ENCODE measurements at places on chromosomes 4 and X. TPM values are rescaled to one million over a fixed set of nuclear protein-coding genes. Genes with fewer than 3 reads are reported as not detected.

GRCh38 chr4:102694791-102695190 lies 66.0 kb downstream of the MANBA start:
- H3K4me3 ChIP-seq = no peak overlapping the region
- peak overlapping the region; percentile 3 for H3K27ac ChIP-seq
- H3K4me1 ChIP-seq = peaks cover 7% of the 10 kb centered on the region
- H3K36me3 ChIP-seq = peaks cover 43% of the 10 kb centered on the region
- no peaks in the 10 kb centered on the region for H3K27me3 ChIP-seq

- H3K4me1 ChIP-seq = no peaks in the 10 kb centered on the region
- no peaks in the 10 kb centered on the region for H3K27me3 ChIP-seq
- DNase-seq = no peak
- H3K27ac ChIP-seq = no peak overlapping the region
- peaks cover 3% of the 10 kb centered on the region for H3K36me3 ChIP-seq
- H3K4me3 ChIP-seq = no peak overlapping the region
Observed at GRCh38 chrX:18574591-18574990, 97.3 kb downstream of the RS1 start.

Gene SHOX
- total RNA-seq = not detected

- H3K4me3 ChIP-seq = no peak overlapping the region
- H3K4me1 ChIP-seq = no peaks in the 10 kb centered on the region
- H3K27ac ChIP-seq = no peak overlapping the region
- no peaks in the 10 kb centered on the region for H3K36me3 ChIP-seq
Observed at GRCh38 chr4:174154215-174154854, 129.1 kb downstream of the FBXO8 start.

- peak overlapping the region; percentile 42 for H3K27ac ChIP-seq
- DNase-seq = no peak
- no peaks in the 10 kb centered on the region for H3K36me3 ChIP-seq
- H3K4me1 ChIP-seq = no peaks in the 10 kb centered on the region
- no peaks in the 10 kb centered on the region for H3K27me3 ChIP-seq
Observed at GRCh38 chr4:36292556-36293188, 11.3 kb downstream of the DTHD1 start.

- H3K4me1 ChIP-seq = no peaks in the 10 kb centered on the region
- H3K36me3 ChIP-seq = no peaks in the 10 kb centered on the region
- H3K27me3 ChIP-seq = no peaks in the 10 kb centered on the region
- no peak for DNase-seq
Observed at GRCh38 chrX:17456526-17456925, 81.5 kb downstream of the NHS start.

DNA sequence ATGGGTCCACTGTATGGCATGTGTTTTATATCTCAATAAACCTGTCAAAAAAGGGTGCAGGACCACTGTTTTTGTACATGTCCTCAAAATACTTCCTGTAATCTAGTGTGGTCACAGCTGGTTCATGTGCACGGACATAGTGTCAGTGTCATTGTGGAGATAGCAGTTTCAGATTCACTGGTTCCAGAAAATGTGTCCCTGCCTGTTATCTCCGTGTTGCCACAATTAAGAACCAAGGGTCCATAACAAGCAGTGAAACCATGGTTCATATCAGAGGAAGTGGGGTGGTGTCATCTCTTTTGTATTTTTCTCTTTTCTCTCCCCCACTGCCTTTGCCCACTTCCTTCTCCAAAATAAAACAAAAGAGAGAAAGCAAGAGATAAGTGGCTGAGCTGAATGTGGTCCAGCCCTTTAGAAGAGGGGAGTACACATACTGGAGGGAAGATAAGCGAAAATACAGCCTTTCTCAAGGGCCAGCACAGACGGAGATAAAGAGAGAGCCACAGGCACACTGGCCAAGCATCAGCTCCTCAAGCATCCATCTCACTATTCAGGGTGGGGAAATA lies 51.2 kb downstream of the TBL1X start:
- H3K27me3 ChIP-seq = no peaks in the 10 kb centered on the region
- peaks cover 13% of the 10 kb centered on the region for H3K36me3 ChIP-seq
- H3K4me1 ChIP-seq = peaks cover 25% of the 10 kb centered on the region
- H3K27ac ChIP-seq = peak overlapping the region; percentile 25

DNA sequence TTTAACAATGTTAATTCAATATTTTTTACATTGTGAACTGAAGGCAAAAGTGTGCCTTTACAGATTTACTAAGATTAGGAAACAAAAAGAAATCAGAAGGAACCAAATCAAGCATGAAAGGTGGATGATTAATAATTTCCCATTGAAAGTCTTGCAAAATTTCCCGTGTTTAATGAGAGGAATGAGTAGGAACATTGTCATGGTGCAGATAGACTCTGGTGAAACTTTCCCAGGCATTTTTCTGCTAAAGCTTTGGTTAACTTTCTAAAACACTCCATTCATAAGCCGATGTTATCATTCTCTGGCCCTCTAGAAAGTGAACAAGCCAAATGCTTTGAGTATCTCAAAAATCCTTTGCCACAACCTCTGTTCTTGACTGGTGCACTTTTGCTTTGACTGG lies 1522.8 kb upstream of the PABPC4L start:
- no peak overlapping the region for H3K27ac ChIP-seq
- H3K36me3 ChIP-seq = no peaks in the 10 kb centered on the region

Gene NLGN3
- total RNA-seq = 2.7 TPM

DNA sequence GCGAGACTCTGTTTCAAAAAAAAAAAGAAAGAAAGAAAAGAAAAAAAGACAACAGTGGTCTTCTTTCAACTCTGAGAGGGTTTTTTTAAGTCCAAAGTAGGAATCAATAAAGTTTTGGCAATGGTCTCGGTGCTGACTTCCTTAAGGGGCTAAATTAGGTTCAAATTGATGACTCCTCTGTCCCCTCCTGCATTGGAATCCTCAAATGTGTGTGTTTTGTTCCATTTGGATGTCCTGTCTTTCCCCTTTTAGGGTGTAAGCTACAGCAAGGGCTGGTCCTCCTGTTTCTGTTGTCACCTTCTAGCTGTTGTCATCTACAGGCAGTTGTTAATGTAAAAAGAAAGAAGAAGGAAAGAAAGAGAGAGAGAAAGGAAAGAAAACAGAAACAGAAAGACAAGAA lies 84.3 kb upstream of the PLAC1 start:
- no peaks in the 10 kb centered on the region for H3K27me3 ChIP-seq
- H3K4me1 ChIP-seq = no peaks in the 10 kb centered on the region
- no peaks in the 10 kb centered on the region for H3K36me3 ChIP-seq
- no peak overlapping the region for H3K4me3 ChIP-seq
- no peak overlapping the region for H3K27ac ChIP-seq
- no peak for DNase-seq

DNA sequence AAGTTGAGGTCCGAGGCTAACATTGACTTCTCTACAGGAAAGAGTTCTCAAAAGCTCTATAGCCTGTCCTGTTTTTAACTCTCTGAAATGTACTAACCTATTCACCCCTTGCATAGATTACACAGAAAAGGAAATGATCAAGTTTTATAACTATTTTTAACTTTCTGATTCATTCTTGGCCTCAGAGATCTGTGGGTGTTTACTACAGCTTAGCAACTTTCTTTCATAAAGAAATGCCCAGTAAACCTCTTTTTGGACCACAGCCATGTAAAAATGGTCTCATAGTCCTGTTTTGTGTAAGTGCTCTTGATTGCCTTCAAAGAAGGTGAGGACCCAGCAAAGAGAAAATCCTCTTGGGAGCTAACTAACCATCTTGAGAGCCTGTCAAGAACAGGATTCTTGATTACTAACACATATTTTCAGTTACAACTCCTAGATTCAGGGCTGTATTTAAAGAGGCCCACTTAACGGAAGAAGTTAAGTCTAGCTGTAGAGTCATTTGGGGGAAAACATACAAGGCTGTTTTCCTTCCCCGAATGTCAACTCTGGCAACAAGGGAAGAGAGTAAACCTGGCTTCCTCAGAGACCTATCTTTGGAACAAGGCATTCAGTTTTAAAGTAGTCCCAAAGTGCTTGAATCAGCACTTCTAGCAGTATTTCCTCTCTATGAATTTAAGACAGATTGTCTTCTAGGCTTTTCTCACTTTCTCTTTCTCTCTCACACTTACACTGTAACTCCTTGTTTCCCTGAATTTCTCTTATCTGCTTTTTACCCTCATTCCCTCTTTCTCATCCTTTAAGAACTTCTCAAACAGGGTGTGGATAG lies 78.2 kb downstream of the IL21 start:
- H3K4me3 ChIP-seq = no peak overlapping the region
- no peaks in the 10 kb centered on the region for H3K36me3 ChIP-seq
- DNase-seq = no peak
- H3K4me1 ChIP-seq = no peaks in the 10 kb centered on the region

Gene ATP2B3
- not detected for total RNA-seq

- H3K4me1 ChIP-seq = no peaks in the 10 kb centered on the region
- H3K27me3 ChIP-seq = peaks cover 1% of the 10 kb centered on the region
- no peak overlapping the region for H3K4me3 ChIP-seq
- no peak for DNase-seq
- no peaks in the 10 kb centered on the region for H3K36me3 ChIP-seq
Observed at GRCh38 chr4:132982151-132982550, 166.9 kb upstream of the PCDH10 start.

Gene NPY2R
- not detected for total RNA-seq

Gene GPR143
- total RNA-seq = not detected

Gene GAGE12H
- not detected for total RNA-seq

DNA sequence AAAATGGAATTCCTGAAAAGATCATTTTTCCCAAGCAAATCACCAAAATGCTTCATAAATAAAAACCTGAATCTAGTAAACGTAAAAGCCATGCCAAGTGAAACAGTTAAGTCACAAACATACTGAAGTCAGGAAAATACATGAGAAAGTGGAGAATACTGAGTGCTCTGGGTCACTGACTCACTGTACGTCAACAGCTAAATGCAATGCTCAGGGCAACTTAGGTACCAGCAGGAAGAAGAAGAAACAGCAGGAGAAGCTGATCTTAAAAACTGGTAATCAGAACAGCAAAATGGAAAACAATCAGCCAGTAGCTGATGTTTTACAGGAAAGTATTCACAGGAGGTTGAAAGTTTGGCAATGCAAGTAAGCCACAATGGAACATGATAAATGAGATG lies 252.6 kb upstream of the ETNPPL start:
- peaks cover 1% of the 10 kb centered on the region for H3K4me1 ChIP-seq
- no peak overlapping the region for H3K4me3 ChIP-seq
- no peaks in the 10 kb centered on the region for H3K36me3 ChIP-seq
- DNase-seq = no peak
- no peaks in the 10 kb centered on the region for H3K27me3 ChIP-seq

Gene HERC3
- 111 TPM for total RNA-seq

Gene CHST7
- total RNA-seq = 0.74 TPM

Gene SLC10A4
- total RNA-seq = not detected

DNA sequence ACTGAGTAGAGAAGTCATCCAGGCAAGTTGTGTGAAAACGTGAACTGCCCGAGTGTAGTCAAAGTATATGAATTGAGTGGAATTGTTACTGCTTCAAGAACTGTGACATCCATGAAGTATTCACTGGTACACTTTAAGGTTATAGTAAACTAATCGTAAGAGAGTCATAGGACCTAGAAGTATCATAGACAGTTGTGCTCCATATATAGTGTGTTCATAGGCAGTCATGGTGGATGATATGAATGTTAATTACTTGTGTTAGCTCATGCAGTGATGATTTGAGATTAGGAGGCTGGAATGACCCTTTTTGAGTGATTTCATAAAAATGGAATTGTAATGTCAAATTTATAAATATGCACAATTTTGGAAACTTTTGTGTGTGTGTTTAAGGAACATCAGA lies 81.3 kb upstream of the TLR2 start:
- H3K4me3 ChIP-seq = no peak overlapping the region
- H3K27me3 ChIP-seq = no peaks in the 10 kb centered on the region
- no peaks in the 10 kb centered on the region for H3K4me1 ChIP-seq
- H3K27ac ChIP-seq = no peak overlapping the region

DNA sequence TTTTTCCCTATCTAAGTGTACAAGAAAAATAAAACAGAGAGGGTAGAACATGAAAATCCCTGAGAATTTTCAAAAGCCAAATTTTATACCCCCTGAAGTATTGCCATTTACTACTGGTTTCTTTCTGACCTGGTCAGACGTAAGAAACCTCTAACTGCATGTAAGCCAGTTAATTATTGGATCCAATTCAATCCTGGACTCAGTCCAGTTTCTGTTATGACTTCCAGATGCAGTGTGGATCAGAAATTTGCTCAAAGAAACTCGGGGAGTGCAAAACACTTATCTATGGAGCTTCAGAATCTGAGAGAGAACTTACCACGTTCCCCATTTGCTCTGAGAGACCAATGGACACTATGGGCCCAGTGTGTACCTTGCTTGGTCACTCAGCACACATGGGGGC lies 383.5 kb downstream of the KLHL4 start:
- H3K4me3 ChIP-seq = no peak overlapping the region
- no peaks in the 10 kb centered on the region for H3K27me3 ChIP-seq
- H3K4me1 ChIP-seq = no peaks in the 10 kb centered on the region
- no peaks in the 10 kb centered on the region for H3K36me3 ChIP-seq
- H3K27ac ChIP-seq = no peak overlapping the region

Gene GATA1
- total RNA-seq = not detected

- H3K36me3 ChIP-seq = peaks cover 24% of the 10 kb centered on the region
- no peak overlapping the region for H3K27ac ChIP-seq
- no peak for DNase-seq
- peaks cover 8% of the 10 kb centered on the region for H3K27me3 ChIP-seq
Observed at GRCh38 chrX:3540105-3540504, 173.3 kb downstream of the PRKX start.

Gene GUCY1A1
- total RNA-seq = not detected

Gene MAGEB1
- not detected for total RNA-seq

- no peak overlapping the region for H3K27ac ChIP-seq
- no peaks in the 10 kb centered on the region for H3K4me1 ChIP-seq
- H3K4me3 ChIP-seq = no peak overlapping the region
- H3K27me3 ChIP-seq = peaks cover 10% of the 10 kb centered on the region
Observed at GRCh38 chr4:121653214-121653613, 43.6 kb downstream of the ANXA5 start.
